ENCODE measurements at places on chromosomes 3 and 15.

DNA sequence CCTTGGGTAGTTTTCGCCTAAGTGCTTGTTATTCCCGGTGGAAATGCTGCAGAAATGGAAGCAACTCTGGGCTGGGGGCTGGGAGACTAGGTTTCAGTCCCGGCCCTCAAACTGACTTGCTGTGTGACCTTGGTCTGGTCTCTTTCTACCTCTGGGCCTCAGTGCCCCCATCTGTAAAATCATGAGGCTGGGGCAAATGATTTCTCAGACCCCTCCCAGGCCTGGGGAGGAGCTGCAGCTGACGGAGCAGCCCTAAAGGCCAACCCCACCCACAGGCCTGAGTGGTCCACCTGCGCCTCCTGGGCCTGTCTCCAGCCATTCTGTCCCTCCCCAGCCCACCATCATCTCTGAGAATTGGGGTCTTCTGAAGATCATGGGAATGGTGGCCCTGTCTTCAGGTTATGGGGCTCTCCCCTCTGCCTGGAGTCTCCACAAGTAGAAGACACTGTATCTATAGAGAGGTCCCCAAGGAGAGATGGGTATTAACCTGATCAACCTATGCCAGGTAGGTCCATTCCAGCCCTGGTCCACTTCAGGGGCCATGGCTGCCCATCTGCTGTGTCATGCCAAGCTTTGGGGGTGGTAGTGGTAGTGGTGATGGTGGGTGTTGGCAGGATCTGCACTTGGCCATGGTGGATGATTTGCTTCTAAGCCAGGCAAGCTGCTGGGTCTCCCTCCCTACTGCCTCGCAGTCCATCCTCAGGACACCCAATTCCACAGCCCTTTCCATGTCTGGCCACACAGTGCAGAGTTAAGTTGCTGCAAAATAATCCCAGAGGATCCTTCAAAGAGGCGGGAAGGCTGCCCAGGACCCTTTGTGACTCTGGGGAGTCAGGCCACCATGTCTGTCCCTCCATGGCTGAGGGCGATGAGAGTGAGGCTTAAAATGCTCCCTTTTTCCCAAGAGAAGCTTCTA lies 46.0 kb downstream of the ITGA11 start:
- DNase-seq = no peak

- peak; percentile 58 for DNase-seq
Measured at GRCh38 chr3:48548729-48549705, 7.6 kb downstream of the PFKFB4 start.

- DNase-seq = no peak
Measured at GRCh38 chr15:79903144-79903543, 6.3 kb upstream of the MTHFS start.

GRCh38 chr15:78732634-78733033 lies 78.6 kb downstream of the ADAMTS7 start:
- DNase-seq = no peak

- no peak for DNase-seq
Measured at GRCh38 chr3:4416961-4417360, 50.1 kb downstream of the SUMF1 start.
